ENCODE measurements at places on chromosomes 5 and 9.
A peak's percentile ranks its signal among the peaks of the same experiment; 100 is the strongest.

DNA sequence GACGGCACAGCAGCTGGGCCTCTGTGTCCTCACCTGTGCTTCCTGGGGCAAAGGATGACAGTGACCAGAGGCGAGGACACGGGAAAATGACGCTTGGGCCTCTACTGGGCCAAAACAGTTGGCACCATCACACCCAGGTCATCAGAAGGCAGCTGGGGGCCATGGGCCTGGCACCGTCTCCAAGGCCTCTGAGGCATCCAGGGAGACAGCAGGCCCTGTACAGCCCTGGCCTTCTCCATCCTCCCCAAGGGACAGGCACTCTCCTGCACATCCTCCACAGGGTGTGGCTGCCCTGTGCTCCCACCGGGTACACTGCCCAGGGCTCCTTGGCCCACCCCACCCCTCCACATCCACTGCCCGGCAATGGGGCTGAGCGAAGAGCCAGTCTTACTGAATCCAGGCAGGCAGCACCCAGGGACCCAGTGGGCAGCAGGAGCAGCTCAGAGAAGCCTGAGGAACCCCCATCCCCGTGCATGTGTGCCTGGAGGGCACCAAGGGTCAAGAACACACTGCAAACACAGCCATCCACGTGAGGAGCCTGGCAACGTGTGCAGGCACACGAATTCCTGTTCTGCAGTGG, 4.0 kb downstream of the LPCAT1 start:
- no peak for DNase-seq

- no peak for DNase-seq
Measured at GRCh38 chr5:113612060-113612496, 98.6 kb downstream of the YTHDC2 start.

DNA sequence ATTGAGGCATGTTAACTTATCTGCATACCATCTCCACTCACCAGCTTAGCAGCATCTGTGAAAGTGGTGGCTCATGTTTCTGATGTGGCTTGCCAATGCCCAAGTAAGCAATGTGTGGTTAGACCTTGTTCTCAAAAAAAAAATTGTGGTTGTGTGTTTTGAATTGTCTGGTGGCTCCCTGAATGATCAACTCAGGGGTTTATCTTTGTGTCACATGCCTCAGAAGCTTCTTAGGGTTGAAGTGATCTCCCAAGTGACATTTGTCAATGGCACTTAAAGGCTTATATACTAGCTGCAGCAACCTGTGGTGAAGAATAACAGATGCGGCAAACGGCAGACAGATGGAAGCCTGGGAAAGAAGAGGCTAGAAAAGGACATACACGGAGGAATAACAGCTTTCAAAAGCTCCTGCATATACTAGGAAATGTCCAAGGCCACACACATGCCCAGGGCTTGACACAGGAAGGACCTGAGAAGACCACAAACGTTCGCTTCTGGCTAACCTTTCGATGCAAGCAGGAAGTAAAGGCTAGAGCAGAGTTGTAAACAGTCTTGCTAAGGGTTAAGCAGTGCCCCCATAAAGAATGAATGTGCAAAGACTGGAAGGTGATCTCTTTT, 42.2 kb upstream of the FSD1L start:
- peak; percentile 89 for DNase-seq

DNA sequence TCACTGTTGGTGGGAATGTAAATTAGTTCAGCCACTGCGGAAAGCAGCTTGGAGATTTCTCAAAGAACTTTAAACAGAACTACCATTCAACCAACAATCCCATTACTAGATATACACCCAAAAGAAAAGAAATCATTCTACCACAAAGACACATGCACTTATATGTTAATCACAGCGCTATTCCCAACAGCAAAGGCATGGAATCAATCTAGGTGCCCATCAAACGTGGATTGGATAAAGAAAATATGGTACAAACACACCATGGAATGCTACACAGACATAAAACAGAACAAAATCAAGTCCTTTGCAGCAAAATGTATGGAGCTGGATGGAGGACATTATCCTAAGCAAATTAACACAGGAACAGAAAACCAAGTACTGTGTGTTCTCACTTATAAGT, 42.1 kb downstream of the PRUNE2 start:
- DNase-seq, result no peak

DNA sequence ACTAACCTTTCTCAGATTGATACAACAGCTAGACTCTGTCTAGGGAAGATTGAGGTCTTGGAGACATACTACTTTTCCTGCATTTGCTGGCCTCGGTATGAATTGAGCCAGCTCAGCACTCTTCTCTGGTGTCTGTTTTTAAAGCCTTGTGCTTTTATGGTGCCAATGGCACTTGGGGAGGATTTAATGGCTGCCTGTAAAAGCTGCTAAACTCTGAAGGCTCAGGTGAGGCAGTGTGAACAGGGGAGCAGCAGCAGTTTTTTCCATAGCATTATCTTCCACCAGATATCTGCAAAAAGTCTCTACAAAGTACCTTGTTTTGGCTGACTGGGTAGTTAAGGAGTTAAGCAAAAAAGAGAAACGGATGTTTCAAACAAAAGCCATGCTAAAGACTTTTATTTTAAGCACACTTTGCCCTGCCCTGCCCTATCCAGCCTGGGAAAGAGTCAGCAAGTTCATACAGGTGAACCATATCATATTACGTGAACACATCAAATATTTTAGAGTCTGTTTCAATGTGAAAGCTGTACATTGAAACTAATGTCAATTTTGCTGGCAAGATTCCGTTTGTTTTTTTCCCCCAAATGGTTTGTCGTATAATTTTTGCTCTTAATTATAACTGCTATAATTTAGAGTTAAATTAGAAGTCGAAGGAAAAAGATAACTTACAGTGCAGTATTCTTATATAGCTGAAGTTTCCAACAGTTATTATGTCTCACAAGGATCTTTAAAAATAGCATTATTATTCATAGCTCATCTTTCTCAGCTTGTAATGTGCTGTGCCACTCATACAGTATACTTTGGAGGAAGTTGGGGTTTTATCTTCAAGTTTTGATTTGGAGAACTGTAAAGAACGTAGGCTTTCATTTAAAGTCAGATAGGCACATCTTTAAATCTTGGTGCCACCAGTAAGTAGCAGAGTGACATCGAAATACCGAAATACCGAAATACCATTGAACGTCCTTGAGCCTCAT, 424.1 kb upstream of the CD180 start:
- no peak for DNase-seq

- no peak for DNase-seq
Measured at GRCh38 chr5:136042665-136043121, 13.9 kb downstream of the TGFBI start.

DNA sequence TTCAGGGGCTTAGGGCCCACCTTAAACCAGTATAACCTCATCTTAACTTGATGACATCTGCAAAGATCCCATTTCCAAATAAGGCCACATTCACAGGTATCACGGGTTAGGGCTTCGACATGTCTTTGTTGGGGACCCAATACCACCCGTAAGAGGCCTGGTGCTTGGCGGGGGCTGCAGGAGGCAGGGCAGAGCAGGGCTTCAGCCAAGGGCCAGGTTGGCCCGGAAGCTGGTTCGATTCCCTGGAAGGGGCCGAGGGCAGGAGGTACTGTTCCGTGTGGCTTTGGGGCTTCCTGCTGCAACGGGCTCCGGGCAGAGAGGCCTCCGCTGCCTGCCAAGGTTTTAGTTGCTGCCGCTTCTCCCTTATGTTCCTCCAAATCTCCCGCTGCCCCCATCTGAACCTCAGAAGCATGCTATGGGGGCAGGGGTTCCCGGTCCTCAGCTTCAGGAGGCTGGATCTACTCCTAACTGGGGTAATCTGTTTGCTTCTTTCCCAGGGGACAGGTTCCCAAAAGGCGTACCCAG, 29.8 kb downstream of the MED10 start:
- DNase-seq, result no peak

DNA sequence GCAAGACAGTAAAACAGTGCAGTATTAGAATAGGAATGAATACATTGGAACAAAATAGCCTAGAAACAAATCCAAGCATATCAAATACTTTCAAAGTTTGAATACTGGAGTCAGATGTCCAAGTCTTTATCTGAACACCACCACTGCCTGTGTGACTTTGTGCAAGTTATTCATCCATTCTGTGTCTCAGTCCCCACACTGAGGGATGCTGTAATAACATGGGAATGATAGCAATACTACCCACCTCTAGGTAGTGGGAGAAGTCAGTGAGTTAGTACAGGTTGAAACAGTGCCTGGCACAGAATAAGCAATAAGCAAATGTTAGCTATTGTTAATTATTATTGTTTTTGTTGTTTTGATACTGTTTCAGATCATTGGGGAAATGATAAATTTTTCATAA, 130.9 kb downstream of the SUSD1 start:
- no peak for DNase-seq

DNA sequence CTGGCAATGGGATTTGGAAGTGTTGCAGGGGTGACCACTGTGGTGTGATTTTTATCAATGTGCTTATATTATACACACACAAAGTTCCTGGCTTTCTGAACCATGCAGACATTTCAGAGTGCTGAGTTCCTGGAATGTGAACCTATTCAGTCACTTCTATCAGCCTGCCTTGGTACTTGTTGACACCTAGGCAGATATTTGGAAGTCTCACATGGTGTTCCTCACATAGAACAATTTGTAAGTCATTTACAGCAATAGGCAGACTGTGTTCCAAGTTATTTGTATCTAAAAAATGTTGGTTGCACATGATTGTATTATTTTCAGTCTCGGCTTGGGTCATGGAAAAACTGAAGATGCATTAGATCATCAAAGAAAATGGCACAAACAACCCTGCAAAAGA, 182.2 kb downstream of the SREK1 start:
- no peak for DNase-seq

DNA sequence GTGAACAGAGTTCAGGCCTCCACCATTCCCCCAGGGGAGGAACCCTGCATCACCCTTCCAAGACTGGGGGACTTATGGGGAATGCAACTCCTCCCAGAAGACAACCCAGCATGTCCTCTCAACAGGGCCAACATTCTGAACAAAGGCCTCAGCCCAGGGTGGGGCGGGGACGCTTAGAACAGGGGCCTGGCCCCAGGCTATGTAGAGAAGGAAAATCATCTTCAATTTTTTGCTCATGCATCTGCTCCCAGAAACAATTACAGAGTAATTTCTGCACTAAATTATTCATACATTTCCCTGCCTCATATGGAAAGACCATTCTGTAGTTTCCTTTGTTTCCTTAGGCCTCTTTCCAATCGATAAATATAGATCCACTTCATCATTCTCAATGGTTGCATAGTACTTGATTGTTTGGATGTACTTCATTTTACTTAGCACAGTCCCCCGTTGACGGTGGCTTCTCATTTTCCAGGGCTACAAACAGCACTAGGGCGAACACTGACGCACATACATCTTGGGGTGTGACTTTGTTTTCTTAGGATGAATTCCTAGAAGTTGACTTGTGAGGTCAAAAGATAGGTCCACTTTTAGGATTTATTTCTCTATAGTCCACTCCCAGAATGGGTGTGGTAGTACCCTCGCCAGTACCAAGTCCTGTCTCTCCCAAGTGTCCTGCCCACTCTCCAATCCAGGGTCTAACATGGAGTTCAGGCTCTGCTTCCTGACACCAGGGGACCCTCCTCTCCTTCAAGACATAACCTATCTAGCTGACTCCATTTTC, 27.2 kb upstream of the SMU1 start:
- DNase-seq, result no peak

- DNase-seq, result no peak
Measured at GRCh38 chr9:129336130-129336528, 158.1 kb upstream of the IER5L start.

DNA sequence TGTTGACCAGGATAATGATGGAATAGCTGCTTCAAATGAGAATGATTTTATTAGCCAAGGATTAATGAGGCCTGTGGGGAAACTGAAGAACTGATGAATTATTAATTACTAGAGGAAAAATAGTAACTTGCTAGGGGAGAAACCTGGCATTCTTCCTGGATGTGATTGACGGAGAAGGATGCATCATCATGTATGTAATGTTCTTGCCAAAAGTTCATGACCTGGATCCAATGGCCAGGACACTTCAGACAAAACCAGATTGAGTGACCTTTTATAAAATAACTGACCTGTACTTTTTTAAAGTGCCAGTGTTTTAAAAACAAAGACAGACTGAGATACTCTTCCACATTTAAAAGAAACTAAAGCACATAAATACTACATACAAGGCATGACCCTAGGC, 23.7 kb downstream of the KIAA1191 start:
- no peak for DNase-seq

- no peak for DNase-seq
Measured at GRCh38 chr9:108351571-108351970, 504.2 kb downstream of the ACTL7B start.

GRCh38 chr9:127561491-127562278, 50.4 kb upstream of the STXBP1 start:
- DNase-seq, result no peak

DNA sequence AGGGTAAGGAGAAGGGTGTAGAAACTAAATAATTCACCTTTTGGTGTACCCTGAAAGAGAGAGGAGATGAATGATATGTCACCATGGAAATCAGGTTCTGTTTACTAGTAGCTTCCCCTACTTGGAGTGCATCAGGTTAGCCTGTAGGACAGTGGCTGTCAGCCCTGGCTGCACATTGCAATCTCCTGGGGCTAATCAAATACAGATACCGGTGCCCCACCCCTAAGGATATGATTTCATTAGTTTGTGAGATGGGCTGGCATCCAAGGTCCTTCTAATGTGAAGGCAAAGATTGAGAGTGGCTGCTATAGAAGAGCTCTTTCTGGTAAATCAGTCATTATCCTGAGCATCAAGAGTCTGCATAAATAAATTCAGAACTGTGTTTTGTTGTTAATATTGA, 47.2 kb downstream of the INSYN2B start:
- DNase-seq, result no peak

DNA sequence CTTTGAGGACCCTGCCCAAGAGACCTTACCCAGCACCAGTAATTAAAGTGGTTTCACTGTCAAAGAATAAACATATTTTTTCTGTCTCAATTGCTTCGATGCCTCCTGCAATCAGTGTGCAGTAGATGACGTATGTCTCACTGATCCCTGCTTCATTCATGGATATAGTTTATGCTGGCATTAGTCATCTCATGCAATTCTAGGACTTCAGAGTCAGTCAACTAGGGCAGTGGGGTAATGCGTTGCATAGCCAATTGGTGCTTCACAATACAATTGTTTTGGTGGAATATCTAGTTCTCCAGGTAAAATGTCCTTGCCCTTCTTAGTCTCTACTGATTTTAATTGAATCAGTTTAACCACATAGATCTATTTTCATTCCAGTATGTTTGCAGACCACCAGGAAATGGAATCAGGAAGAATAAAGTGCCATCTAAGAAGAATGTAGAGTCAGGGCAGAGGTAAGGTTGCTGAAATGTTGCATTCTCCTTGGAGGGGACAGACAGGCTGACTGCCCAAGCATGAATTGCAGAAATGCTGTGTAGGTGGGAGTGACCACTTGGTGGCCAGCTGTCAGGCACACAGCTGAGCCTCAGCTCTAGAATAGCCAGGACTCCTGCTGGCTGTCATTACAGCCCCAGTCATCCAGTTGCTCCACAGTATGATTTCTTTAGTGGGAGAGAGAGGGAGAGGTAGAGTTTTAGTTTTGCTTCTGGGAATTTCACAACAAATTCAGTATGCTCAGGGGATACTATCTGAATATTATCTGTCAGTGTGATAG, 73.5 kb upstream of the MEGF10 start:
- DNase-seq, result no peak

- no peak for DNase-seq
Measured at GRCh38 chr9:33698267-33698666, 97.1 kb upstream of the PRSS3 start.

- DNase-seq, result peak; percentile 9
Measured at GRCh38 chr5:137344723-137345322, 154.3 kb downstream of the SPOCK1 start.
